Mucosa of descending colon (tissue), 3 donors: ENCODE measurements at places on chromosomes 4 and X.

DNA sequence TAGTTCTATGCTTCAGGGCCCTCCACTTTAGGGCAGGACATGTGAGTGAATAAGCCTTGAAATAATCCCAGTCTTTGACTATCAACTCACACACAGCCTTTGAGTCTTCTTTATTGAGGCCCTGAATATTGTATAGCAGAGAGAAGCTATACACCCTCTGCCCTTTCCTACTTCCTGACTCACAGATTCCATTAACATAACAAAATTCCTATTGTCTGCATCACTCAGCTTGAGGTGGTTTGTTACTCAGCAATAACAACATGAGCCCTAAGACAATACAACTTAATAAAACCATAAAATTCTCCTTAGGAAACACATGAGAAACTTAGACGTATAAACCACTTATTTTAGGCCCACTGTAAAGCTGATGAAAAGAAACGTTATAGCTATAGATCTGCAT, 680.3 kb upstream of the DIAPH2 start:
- no peak for DNase-seq

GRCh38 chr4:139389991-139390390, 63.9 kb upstream of the RAB33B start:
- no peak for DNase-seq

DNA sequence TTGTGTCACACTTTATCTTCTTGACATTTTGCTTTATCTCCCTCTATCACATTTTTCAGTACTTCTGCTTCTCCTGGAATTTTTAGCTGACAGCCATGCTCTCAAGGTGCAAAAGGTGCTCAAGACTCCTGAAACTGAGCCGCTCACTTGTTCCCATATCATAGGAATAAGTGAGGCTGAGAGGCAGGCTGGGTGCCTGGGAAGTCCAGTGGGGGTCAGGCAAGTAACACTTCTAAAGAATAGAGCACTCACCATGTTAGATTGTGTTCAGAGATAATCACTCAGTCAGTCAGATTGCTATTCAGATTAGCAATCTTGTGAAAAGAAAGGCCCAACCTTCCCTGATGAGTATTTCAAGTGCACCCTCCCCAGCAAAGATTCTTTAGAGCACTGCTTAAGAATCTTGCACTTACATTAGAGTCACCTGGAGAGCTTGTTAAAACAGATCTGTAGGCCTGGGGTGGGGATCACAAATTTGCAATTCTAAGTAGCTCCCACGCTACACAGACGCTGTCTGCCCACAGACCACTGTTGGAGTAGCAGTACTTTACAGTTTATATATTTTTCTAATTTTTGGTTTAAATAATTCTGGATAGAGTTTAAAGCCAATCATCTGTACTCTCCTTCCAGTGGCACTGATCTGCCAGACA, 23.1 kb upstream of the LRAT start:
- no peak for DNase-seq

GRCh38 chr4:112885897-112886296, 163.6 kb upstream of the ANK2 start:
- no peak for DNase-seq

DNA sequence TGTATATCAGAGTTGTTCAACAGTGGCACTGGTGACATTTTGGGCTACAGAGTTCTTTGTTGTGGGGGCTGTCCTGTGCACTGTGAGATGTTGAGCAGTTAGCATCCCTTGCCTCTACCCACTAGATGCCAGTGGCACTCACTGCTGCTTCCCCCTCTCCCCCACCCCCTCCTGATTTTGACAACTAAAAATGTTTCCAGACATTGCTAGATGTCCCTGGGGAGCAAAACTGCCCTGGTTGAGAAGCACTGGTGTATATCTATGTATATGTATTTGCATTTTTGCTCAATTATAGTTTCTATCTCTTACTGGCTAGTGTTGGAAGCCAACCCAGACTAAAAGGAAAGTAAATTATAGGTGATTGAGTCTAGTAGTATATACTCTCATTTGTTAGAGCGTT, 2.4 kb downstream of the TMEM131L start:
- no peak for DNase-seq

GRCh38 chrX:101685923-101686322, 26.3 kb upstream of the ARMCX2 start:
- no peak for DNase-seq

- no peak for DNase-seq
Measured at GRCh38 chr4:153904011-153904410, 115.1 kb upstream of the SFRP2 start.

GRCh38 chr4:103091601-103092223, 7.9 kb downstream of the BDH2 start:
- no peak for DNase-seq

GRCh38 chr4:38144031-38144430, 183.8 kb downstream of the PTTG2 start:
- DNase-seq: no peak
